ENCODE measurements at places on chromosomes 1 and 21.

- no peak for DNase-seq
These were observed 324.6 kb downstream of the CAMTA1 start for GRCh38 chr1:7109901-7110300.

DNA sequence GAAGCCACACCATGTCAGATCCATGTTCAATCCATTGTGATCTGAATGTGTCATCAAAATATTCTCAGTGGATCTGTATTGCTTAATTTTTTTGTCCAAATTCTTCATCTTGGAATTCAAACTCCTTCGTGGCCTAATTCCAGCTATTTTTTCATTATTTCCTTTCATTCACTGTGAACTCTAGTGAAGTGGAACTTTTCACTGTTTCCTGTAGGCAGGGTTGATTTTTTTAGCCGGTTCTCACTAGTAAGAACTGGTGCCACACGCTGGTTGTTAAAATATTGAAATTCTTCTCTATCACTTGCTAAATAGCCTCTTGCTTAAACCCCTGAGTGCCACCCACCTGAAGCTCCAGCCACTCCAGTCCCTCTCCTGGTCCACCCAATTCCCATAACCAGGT, 7.6 kb upstream of the S100A11 start:
- DNase-seq = no peak

GRCh38 chr1:84862810-84863251, 30.2 kb downstream of the LPAR3 start:
- no peak for DNase-seq

- DNase-seq = no peak
These were observed 134.6 kb upstream of the KCNK1 start for GRCh38 chr1:233479110-233479890.

DNA sequence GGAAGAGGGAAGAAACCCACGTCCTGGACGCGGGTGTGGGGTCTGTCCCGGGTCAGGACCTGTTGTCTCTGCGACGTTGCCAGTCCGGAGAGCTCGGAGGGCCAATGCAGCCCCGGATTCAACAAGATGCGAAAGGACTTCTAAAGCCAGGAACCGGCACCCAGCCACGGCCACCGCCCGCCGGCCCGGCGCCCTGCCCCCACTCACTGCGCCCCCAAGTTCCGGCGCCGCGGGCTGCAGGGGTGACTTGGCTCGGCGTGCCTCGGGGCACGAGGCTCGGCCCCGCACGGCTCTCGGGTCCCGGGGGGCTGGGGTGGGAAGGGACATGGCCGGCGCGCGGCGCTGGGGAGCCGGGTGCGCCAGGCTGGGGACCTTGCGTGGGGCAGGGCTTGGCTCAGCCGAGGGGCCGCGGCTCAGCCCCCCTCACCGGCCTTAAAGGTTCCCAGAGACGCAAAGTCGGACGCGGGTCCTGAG, 51.8 kb upstream of the H6PD start:
- no peak for DNase-seq

GRCh38 chr1:150626150-150626549, 3.3 kb downstream of the ENSA start:
- DNase-seq = no peak

- no peak for DNase-seq
These were observed 297.5 kb upstream of the FAM78B start for GRCh38 chr1:166464333-166464732.

- no peak for DNase-seq
These were observed 28.4 kb downstream of the TOMM20 start for GRCh38 chr1:235100194-235100772.

- DNase-seq = no peak
These were observed 18.8 kb upstream of the SCCPDH start for GRCh38 chr1:246705368-246705767.

DNA sequence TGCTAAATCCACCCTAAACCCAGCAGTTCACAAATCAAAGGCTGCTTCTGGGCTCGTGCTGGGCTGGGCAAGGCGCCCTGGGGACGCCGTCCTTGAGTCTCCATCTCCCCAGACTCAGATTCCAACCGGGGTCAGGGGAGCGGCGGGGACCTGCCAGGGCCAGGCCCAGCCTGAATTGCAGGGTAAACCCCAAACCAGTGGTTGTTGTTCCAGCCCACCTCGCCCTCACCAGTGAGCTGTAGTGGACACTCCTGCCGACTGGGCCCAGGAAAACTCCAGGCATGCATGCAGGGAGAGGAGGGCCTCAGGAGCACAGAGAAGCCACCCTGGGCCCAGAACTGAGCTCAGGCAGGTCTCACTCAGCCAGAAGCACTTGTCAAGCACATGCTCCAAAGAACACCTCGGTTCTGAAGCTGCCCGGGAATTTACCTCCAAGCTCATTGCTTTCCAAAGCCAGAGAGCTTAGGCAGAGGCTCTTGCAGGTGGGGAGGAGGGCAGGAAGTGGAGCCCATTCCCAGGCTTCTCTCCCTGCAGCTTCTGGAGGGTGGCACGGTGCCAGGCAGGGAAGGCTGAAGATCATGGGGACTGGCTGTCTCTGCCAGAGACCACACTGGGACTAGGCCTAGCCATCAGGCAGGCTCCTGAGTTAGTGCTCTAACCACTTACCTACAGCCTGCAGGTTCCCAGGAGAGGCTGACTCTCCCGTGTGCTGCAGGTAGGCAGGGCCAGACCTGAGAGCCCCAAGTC, 437.0 kb downstream of the MATN1 start:
- DNase-seq = peak; percentile 68

DNA sequence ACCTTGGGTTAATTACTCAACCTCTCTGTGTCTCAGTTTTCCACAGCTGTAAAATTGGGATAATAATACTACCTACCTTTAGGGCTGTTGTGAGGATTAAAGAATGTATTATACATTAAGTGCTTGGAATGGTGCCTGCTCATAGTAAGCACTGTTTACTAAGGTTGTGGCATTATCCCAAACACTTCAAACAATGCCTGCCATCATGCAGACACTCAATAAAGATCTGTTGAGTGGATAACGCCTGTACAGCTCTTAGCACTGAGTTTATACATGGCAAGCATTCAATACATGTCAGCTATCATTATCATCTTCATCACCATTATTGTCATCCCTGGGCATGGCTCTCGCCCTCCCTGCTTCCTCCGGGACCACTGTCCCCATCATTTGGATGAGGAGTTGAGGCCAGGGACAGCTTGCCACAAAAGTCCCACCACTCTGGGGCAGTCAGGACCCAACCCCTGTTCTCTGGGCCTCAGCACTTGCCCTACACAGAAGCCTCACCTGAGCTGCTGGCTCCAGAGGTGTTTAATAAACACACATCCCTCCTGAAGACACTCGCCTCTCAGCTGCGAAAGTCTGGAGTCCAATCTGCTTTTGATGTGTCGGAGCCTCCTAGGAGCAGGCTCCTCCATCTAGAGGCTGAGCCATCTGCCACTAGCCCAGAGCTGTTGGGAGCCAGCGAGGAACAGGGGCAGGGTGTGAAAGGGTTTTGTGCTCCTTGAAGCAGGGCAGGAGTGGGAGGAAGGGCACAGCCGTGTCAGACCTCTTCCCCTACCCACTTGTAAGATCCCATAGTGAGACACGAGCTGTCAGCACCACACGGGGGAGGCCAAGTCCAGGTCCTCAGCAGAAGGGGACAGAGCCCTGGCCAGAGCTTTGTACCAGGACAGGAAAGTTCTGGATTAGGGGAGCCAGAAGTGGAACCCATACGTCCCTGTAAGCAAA, 80.9 kb upstream of the ZC3H12A start:
- peak; percentile 89 for DNase-seq

DNA sequence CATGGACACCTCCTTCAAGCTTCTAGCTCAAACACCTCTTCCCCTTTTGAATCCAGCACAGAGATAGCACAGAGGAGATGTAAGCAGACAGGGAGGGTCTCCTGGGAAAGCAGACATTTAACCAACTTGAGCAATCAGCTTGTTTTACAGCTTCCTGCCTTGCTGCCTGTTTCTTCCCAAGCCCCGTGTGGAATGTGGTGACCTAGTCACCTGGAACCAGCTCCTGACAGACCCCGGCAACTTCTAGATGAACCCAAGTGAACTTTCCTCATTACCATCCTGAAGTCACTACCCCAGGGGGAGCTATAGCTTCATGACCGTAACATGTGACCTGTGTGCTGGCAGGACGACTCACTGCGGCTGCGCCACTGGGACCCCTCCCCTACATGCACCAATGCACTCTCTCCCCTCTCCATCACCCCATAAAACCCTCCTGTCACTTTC, 24.1 kb upstream of the TTF2 start:
- no peak for DNase-seq

- DNase-seq = no peak
These were observed 125.2 kb upstream of the PTBP2 start for GRCh38 chr1:96596226-96596922.

DNA sequence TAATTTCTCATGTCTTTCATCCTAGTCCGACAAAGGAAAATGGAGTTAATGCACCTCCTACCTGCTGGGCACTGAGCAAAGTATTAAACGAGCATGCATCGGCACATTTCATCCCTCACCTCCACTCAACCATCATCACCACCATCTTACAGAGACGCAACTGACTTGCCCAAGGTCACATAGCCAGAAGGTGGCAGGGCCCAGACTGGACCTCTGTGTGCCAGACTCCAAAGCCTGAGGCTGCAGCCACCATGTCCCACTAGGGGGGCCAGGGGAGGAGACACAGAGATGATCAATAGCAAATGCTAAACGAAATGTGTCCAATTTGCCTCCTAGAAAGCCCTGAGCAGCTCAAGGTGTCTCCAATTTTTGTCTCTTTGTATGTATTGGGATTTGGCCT, 163.7 kb upstream of the EDN2 start:
- DNase-seq = no peak

DNA sequence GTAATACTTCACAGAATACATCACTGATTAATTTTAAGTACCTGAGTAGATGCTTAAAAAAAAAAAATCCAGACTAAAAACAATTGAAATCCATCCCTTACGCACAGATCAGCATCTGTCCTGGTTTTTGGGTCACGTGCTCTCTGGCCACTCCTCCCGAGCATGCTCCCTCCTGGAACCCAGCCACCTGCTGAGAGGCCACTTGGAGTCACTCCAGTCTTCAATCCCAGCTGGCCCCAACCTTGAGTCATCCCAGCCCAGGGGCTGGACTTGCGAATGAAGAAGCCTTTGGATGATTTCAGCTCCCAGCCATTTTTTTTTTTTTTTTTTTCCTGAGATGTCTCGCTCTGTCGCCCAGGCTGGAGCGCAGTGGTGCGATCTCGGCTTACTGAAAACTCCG, 8.9 kb downstream of the MAP1LC3C start:
- DNase-seq = no peak

DNA sequence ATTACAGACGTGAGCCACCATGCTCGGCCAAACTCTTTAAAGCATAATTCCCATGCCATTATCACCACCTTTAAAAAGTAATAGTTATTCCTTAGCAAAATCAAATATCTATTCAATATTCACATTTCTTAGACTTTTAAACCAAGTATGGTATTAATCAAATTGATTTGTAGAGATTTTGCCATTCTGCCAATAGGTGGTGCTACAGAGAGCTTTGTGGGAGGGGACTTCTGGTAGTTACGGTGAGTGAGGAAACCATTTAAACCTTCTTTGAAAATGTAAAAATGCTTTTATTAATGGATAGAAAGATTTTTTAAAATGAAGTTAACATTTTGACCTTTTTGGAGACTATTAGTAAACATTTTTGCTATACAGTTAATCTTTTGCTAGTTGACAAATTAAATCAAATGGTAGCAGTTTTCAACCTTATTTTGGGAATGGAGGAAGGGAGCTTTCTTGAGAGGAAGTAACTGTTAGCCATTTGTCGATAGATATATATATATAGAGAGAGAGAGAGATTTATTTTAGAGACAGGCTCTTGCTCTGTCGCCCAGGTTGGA, 19.3 kb downstream of the IARS2 start:
- DNase-seq = peak; percentile 1

- no peak for DNase-seq
These were observed 57.2 kb downstream of the DNAI4 start for GRCh38 chr1:66867501-66867900.

- no peak for DNase-seq
These were observed 16.3 kb downstream of the AGPAT3 start for GRCh38 chr21:43881283-43881682.

DNA sequence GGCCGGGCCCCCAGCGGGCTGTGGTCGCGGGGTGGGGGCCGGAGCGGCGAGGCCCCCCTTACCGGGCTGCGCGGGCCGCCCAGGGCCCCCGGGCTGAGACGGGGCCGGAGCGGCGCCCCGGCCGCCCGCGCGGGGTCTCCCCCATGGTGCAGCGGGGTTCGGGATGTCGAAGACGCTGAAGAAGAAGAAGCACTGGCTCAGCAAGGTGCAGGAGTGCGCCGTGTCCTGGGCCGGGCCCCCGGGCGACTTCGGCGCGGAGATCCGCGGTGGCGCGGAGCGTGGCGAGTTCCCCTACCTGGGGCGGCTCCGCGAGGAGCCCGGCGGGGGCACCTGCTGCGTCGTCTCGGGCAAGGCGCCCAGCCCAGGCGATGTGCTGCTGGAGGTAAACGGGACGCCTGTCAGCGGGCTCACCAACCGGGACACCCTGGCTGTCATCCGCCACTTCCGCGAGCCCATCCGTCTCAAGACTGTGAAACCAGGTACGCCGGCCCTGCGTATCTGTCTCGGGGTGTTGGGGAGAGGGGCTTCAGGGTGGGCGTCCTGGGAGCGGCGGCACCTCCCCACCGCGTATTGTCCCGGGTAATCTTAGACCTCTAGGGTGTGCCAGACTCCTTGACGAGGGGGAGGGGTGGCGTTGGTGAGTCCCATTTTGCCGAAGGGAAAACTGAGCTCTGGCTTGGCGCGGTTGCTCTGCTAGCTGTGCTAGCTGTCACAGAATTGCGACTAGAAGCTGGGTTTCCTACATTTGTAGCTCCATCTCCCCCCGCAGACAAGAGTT, 745 bp downstream of the MAGI3 start:
- DNase-seq = peak; percentile 41

DNA sequence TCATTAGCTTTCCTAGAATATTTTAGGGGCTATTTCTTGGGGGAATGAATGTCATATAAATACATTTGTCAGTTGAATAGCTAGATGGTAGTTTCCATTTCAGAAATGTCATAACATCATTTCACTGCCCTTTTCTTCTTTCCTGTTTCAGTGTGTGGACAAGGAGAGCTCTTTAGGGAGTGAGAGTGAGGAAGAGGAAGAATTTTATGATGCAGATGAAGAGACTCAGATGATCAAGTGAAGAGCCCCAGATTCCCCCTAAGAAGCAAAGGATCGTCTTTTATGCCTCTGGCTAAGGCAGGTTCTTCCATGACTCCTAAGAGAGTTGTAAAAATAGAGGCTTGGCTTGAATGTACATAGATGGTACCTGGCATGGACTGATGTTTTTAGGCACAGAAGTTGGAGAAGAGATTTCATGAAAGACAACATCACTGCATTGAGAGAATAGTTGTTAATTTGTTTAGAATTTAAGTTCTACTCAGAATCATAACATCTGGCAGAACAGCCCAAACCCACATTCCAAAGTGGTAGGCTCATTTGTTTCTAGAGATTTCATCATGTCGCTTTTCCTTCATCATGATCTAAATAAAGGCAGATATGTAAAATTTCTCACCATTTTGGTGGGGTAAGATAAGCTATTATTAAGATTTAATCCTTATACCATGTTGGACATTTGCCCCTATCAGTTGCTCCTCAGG, 44.2 kb upstream of the MAB21L3 start:
- no peak for DNase-seq

GRCh38 chr1:94438692-94439276, 20.6 kb downstream of the ABCD3 start:
- no peak for DNase-seq

All from NCI-H345 (cell line).